ENCODE measurements at places on chromosomes 2 and 18.

GRCh38 chr2:237128845-237129592 is 43.3 kb downstream of the COPS8 start:
- DNase-seq = no peak

- no peak for DNase-seq
Measured at GRCh38 chr18:58525517-58525916, 103.4 kb downstream of the ALPK2 start.

- DNase-seq = no peak
Measured at GRCh38 chr2:239112127-239112774, 264.4 kb downstream of the TWIST2 start.

DNA sequence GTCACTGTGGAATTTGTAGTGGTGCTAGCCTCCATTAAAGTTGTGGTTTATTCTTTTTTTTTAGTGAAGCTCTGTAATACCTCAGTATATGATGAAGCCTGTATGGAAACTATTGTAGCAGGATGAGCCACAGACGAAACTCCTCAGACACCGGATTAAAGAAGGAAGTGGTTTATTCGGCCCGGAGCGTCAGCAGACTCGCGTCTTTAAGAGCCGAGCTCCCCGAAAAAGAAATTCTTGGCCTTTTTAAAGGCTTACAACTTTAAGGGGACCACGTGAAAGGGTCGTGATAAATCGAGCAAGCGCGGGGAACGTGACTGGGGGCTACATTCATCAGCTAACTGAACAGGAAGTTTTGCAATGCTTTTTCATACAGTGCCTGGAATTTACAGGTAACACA is 8.1 kb upstream of the CCL20 start:
- no peak for DNase-seq

- no peak for DNase-seq
Measured at GRCh38 chr2:125224830-125225229, 1199.7 kb downstream of the CNTNAP5 start.

DNA sequence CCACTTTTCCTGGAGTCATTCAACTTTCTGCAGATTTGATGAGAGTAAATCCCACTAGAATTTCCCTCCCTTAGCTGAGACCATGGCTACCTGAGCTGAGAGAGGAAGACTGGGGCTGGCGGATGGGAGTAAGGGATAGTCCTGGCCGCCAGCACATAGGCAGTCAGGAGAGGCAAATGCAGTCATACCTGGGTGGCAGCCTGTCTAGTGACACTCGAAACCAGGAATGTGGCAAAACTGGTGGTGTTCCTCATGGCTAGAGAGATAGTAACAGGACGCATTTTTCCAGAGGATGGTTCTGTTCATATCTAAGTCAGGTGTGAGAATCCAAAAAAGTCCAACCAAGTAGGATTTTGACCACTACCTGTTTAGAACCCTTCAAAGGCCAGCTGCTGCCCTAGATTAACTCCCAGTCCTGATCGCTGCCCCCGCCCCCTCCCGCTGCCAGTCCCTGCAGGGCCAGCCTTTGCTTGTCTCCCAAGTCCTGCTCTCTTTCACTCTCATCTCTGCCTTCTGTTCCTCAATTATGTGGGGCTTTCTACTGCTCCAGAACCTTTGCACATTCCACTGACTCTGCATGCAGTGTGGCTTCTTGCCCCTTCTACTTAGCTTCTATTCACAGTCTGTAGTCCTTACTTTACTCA is 17.4 kb upstream of the SCG2 start:
- no peak for DNase-seq

DNA sequence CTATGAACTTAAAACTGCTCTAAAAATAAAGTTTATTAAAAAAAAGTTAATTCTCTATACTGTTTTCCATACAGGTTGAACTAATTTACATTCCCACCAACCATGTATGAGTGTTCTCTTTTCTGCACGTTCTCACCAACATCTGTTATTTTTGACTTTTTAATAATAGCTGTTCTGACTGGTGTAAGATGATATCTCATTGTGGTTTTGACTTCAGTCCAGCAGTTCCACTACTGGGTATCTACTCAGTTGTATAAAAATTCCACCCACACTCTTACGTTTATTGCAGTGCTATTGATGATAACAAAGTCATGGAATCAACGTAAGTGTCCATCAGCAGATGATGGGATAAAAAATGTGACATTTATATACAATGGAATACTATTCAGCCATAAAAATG is 33.7 kb downstream of the SPAG16 start:
- DNase-seq = peak; percentile 8

DNA sequence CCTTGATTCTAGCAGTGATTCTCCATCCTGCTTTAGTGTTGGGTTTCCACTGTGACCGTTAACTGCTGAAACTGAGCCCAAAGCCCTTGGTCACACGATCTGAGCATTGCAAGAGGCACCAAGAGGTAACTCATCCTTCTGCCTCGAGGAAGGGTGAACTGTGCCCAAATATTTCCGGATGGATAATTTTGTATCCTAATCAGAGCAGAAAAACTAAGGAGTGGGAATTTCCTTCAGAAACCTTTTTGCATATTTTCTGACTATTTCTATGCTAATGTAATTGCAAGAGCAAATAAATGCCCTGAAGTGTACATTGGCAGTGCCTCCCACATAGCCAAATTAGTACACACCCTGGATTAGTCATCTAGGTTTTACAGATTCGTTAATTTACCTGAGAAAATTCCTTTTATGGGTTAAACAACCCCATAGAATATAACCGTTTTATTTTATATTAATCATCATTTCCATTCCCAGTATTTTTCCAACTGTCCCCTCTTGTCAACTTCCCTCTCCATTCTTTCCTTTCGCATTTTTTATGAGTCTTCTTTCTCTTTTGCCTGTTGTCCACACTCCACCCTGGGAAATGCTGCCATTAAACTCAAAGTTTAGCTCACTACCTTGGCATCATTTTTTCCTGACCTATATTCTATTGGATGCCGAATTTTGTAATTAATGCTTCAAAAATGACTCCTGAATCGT is 31.7 kb upstream of the COBLL1 start:
- DNase-seq = no peak

DNA sequence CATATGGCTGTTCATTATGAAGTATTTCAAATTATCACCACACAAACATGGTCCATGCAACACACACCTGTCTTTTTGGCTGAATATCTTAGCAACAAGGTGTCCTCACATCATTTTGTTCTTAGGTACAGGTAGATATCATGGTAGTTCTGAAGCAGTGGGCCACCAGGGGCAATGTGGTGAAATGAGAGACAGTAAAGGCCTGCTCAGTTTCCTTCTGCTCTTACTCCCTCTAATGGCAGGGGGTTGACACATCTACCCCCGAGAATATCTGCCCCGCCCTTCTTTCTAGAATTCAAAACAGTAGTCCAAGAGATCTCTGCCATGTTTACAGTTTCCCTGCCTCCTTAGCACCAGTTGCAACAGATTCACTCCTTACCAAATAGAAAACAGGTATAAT is 147.0 kb upstream of the KLHL14 start:
- DNase-seq = no peak

DNA sequence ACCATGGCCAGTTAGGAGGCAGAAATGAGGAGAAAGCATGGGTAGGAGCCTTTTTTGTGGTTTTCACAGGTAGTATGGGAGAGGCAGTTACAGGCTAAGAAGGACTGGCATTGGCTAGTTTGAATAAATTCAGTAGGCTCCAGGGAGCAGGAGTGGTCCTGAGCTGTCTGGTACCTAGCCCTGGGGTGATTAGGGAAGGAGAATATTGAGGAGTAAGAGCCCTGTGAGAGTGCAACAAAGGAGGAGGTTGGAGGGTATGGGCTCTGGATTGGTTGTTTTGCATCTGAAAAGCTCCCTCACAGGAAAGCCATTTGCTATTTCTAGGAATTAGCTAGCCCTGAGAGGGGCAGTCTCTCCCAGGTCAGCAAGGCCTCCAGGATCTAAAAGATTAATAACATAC is 13.3 kb upstream of the TCF7L1 start:
- DNase-seq = no peak

DNA sequence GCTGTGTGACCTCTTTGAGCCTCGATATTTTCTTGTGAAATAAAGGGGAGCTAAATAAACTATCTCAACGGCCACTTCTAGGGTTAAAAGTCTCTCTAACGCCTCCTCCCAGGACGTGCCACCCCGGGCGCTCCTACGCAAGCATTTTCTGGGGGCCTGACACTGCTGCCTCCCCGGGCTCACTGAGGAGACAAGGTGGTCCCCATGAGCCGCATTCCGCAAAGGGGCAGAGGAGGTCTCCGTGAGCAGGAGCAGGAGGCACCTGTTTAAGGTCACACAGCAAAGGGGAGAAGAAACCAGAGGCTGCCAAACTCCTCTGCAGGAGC is 913 bp upstream of the WNT10A start:
- no peak for DNase-seq

DNA sequence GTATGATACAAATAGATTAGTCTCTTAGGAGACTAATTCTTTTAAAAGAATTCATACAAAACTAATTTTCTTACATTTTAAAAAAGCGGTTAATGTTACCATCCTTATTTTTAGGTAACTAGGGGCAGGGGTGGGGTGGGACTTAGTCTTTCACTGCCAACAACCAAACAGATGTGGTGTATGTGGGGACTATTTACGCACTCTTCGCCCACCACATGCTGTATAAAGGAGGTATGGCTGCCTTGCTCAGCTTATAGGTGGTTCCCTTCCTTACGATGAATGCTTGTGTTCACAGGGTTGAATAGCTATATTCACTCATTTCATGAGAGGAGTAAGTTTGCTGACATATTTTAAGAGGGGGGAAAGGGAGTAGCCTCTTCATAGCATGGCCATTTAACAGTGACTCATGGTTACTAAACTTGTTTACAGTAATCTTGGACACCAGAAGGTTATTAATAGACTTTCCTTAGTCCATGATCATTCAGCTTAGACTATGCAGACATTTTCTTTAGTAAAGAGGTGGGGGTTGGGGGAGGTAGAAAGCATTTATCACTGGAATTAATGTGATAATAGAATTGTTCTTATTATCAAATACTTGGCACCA is 61.8 kb downstream of the CAB39 start:
- DNase-seq = peak; percentile 68

- DNase-seq = peak; percentile 26
Measured at GRCh38 chr2:99297994-99298393, 3.0 kb downstream of the LYG1 start.

DNA sequence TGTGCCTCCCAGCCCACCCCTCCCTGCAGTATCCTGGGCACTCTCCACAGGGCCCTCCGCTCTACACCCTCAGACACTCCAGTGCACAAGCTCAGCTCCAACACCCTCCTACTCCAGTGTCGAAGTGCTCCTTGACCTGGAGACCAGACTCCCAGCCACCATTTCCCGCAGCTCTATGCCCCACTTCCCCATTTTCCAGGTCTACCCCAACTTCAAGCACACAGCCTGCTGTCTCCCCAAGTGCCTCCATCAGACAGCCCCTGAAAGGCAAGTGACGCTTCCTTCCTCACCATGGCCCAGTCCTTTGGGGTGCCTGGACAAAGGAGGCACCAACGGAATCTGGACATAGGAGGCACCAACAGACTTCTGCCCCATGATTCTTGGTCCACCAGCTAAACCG is 7.2 kb downstream of the PASK start:
- DNase-seq = no peak

- DNase-seq = no peak
Measured at GRCh38 chr18:62512996-62513395, 9.8 kb upstream of the ZCCHC2 start.

GRCh38 chr2:107511970-107512789 is 314.5 kb upstream of the RGPD4 start:
- no peak for DNase-seq

DNA sequence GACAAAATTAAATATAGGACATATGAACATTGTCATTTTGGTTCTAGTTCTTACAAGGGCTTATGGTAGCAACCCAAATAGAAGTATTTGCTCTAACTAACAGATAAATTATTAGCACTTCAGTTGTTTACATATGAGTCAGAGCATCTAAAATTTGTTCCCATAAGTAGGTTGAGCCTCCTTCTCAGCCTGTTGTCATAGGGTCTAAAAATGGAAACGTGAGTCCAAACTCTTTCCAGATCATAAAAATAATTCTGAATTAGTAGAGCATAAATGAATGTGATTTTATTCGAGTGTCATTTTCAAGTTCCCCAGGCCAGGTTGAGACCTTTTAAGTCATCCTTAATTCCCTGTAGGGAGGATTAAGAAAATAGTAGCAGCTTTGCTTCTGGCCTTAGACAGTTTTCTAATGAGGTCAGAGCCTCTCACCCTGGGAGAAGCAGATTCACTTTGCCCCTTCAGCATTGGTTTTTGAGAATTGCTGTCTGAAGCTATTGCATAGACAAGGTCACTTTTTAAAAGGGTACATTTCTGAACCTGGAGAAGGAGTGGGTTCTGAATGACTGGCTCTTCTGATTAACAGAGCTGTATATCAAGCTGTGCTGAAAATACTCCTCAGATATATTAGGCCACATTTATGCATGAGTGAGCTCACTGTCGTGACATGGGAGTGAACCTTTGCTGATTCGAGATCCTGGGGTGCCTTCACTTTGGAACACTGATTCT is 164.3 kb downstream of the NEDD4L start:
- DNase-seq = no peak

- no peak for DNase-seq
Measured at GRCh38 chr2:166179201-166179600, 51.4 kb upstream of the SCN1A start.

GRCh38 chr2:108588070-108588668 is 53.9 kb downstream of the LIMS1 start:
- DNase-seq = no peak

GRCh38 chr2:84963692-84964405 is 7.1 kb upstream of the KCMF1 start:
- peak; percentile 87 for DNase-seq

- no peak for DNase-seq
Measured at GRCh38 chr18:38475686-38476085, 910.1 kb upstream of the CELF4 start.
